Kidney (tissue), 22 donors: ENCODE measurements at places on chromosomes 3 and 15. TPM values are rescaled to one million over a fixed set of nuclear protein-coding genes. Genes with fewer than 3 reads are reported as not detected.
A peak's percentile ranks its signal among the peaks of the same experiment; 100 is the strongest.

Gene EFHB
- total RNA-seq, result 2.1 TPM

DNA sequence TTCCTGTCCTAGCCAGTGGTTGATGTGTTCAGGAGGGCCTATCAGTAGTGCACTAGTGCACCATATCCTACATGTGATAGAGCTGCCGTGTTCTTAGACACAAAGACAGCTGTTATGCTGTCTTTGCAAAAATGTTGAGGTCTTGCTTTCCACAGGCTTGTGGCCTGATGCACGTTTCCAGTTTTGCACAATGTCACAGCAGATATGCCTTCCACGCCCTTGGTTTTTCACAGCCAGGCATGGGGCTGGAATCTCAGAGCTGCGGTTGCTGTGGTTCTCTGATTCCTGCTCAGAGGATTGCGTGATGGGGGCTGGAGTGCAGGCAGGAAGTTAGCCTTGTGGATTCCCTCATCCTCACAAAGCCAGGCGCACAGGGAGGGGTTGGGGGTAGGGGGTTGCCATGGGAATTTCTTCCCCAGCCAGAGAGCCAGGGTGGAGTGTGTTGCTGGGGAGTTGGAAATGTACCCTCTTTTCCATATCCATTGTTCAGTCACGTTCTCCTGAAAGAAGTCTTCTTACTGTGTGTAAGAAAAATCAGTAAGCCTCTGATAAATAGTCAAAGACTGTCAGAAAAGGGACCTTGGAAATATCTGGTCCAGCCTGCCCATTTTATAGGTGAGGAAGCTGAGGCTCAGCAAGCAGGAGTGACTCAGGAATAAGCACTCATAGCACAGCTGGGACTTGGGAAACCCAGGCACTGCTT, 79.4 kb downstream of the SMAD3 start:
- H3K27ac ChIP-seq, result no peak overlapping the region
- no peak for DNase-seq
- no peaks in the 10 kb centered on the region for H3K27me3 ChIP-seq

DNA sequence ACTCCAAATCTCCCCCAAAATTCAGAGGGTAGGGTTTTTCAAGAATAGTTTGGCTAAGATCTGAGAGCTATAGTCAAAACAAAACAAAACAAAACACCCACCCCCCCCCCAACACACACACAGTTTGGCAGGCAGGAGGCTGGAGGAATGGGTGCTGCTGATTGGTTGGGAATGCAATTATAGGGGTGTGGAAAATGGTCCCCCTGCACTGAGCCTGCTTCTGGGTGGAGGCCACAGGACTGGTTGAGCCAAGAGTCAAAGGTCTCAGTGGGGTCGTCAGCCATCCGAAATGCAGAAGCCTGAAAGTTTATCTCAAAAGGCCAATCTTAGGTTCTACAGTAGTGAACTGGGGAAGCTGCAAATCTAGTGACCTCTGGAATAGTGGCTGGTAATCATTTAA, 2.5 kb upstream of the HACD2 start:
- H3K4me1 ChIP-seq, result peaks cover 7% of the 10 kb centered on the region
- H3K27ac ChIP-seq, result no peak overlapping the region
- DNase-seq, result peak; percentile 53

Gene DLL4
- 9.4 TPM for total RNA-seq

DNA sequence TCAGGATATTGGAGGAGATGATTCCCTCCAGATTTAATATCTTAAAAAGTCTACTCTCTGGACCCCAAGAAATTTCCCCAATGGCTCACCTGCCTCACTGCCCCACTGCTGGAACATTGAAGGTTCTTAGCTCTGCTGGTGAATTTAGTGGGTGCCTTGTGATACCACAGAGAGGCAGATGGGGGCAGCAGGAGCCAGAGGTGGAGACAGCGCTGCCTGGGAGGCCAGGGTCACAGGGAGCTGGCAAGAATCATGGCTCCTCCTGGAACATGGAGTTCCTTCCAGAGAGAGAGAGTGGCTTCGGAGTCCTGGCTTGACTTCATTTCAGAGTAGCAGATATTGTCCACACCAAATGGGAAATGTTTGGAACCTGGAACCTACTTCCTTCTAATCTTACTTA, 263.5 kb upstream of the CFAP20DC start:
- no peaks in the 10 kb centered on the region for H3K27me3 ChIP-seq
- no peak overlapping the region for H3K4me3 ChIP-seq
- H3K36me3 ChIP-seq, result no peaks in the 10 kb centered on the region
- H3K27ac ChIP-seq, result no peak overlapping the region
- H3K4me1 ChIP-seq, result no peaks in the 10 kb centered on the region
- peak; percentile 21 for DNase-seq

GRCh38 chr3:57952208-57952631, 56.0 kb upstream of the FLNB start:
- H3K36me3 ChIP-seq, result no peaks in the 10 kb centered on the region
- peak; percentile 78 for DNase-seq
- H3K27ac ChIP-seq, result peak overlapping the region; percentile 51
- peaks cover 24% of the 10 kb centered on the region for H3K4me1 ChIP-seq
- H3K27me3 ChIP-seq, result no peaks in the 10 kb centered on the region

DNA sequence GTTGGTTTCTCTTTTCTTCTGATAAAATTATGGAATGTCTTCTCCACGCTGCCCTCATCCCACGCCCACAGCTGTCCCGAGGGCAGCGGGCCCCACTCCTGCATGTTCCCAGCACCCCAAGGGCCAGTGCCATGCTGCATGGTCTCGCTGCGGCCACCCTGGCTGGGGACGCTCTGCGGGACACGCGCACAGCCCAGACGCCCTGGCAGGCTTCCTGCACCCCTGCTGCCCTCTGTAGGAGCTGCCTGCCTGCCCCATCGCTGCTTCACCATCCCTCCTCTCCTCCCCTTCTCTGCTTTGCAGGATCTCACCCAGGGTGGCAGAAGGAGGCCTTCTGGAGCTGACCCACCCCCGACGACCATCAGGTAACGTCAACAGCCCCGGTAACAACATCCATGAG, 22.8 kb downstream of the SLC6A1 start:
- no peak overlapping the region for H3K4me3 ChIP-seq
- no peak overlapping the region for H3K27ac ChIP-seq
- H3K27me3 ChIP-seq, result no peaks in the 10 kb centered on the region

GRCh38 chr3:181326637-181327223, 337.2 kb upstream of the DNAJC19 start:
- DNase-seq, result no peak
- H3K4me3 ChIP-seq, result no peak overlapping the region
- no peaks in the 10 kb centered on the region for H3K36me3 ChIP-seq
- H3K27me3 ChIP-seq, result no peaks in the 10 kb centered on the region
- H3K27ac ChIP-seq, result no peak overlapping the region
- no peaks in the 10 kb centered on the region for H3K4me1 ChIP-seq

DNA sequence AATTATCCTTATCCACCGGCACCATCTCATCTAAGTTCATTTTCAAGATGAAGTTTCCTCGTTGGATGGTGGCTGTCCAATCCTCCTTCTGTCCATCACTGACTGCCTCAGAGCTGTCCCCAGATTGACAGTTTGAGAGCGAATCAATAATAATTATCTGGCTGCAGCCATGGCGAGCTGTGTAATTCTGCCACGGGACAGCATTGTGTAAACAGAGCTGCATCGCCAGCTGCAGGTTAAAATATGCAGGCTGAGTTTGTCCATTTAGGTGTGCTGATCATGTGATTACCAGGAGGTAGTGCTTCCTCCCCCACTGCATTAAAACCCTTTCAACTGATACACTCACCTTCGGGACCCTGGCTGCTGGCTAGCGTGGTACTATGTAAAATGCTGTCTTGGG, 461.9 kb upstream of the ONECUT1 start:
- no peaks in the 10 kb centered on the region for H3K27me3 ChIP-seq
- no peaks in the 10 kb centered on the region for H3K36me3 ChIP-seq
- no peak overlapping the region for H3K4me3 ChIP-seq
- peak; percentile 11 for DNase-seq
- H3K27ac ChIP-seq, result no peak overlapping the region
- H3K4me1 ChIP-seq, result no peaks in the 10 kb centered on the region

Gene PRC1
- 6.6 TPM for total RNA-seq

GRCh38 chr3:186108106-186108940, 566 bp downstream of the ETV5 start:
- peaks cover 3% of the 10 kb centered on the region for H3K27me3 ChIP-seq
- H3K4me3 ChIP-seq, result peak overlapping the region; percentile 65
- peak; percentile 84 for DNase-seq
- H3K4me1 ChIP-seq, result peaks cover 10% of the 10 kb centered on the region
- peak overlapping the region; percentile 67 for H3K27ac ChIP-seq

Gene FOXB1
- total RNA-seq, result not detected

DNA sequence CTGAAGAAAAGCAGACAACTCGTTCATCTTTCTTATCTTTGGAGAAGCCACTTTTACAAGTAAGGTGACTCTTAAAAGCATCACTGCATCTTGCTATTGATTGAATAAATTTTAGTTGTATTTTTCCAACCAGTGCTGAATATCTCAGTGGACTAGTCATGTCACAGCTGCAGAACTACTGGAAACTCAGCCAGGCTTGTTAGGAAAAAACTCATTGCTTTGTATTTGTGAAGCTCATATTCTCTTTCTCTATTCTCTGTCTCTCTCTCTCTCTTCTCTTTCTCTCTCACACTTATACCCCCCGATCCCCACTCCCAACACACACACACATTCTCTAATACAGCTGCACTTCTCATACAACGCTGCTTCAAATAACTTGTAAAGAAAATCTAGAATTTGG, 104.3 kb downstream of the WDR76 start:
- H3K36me3 ChIP-seq, result no peaks in the 10 kb centered on the region
- H3K27ac ChIP-seq, result no peak overlapping the region
- DNase-seq, result no peak
- no peaks in the 10 kb centered on the region for H3K27me3 ChIP-seq
- H3K4me1 ChIP-seq, result no peaks in the 10 kb centered on the region

DNA sequence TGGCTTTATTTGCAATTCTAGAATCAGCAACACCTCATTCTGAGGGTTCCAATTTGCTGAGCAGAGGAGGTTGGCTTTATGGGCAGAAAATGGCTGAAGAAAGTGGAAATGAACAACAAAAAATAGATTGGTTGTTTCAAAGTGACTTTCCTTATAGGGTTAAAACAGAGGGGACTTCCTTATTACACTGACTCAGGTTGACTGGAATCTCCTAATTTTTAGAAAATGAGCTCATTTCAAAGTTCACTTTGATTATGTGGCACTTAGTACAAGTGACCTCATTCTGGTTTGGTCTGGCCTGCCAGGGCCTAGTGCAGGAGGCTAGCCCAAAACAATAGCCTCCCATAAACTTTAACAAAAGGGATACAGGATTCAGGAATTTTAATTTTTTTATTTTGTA, 41.4 kb downstream of the NFKBIZ start:
- H3K4me1 ChIP-seq, result no peaks in the 10 kb centered on the region
- DNase-seq, result no peak
- no peaks in the 10 kb centered on the region for H3K36me3 ChIP-seq
- H3K27ac ChIP-seq, result no peak overlapping the region
- no peak overlapping the region for H3K4me3 ChIP-seq
- H3K27me3 ChIP-seq, result no peaks in the 10 kb centered on the region

- DNase-seq, result no peak
- no peak overlapping the region for H3K27ac ChIP-seq
- H3K27me3 ChIP-seq, result no peaks in the 10 kb centered on the region
- H3K4me3 ChIP-seq, result no peak overlapping the region
- no peaks in the 10 kb centered on the region for H3K4me1 ChIP-seq
Measured at GRCh38 chr3:17089314-17089700, 204.6 kb downstream of the PLCL2 start.

- H3K27ac ChIP-seq, result no peak overlapping the region
- H3K27me3 ChIP-seq, result no peaks in the 10 kb centered on the region
- H3K4me1 ChIP-seq, result no peaks in the 10 kb centered on the region
Measured at GRCh38 chr15:29978411-29979382, 104.1 kb upstream of the GOLGA8J start.

GRCh38 chr3:48404440-48405342, 25.2 kb downstream of the PLXNB1 start:
- H3K4me1 ChIP-seq, result no peaks in the 10 kb centered on the region
- H3K27ac ChIP-seq, result no peak overlapping the region
- no peak overlapping the region for H3K4me3 ChIP-seq
- no peak for DNase-seq
- H3K36me3 ChIP-seq, result peaks cover 33% of the 10 kb centered on the region

GRCh38 chr3:2927259-2927658, 182.9 kb downstream of the IL5RA start:
- H3K4me1 ChIP-seq, result no peaks in the 10 kb centered on the region
- no peaks in the 10 kb centered on the region for H3K27me3 ChIP-seq
- H3K36me3 ChIP-seq, result no peaks in the 10 kb centered on the region
- DNase-seq, result no peak

DNA sequence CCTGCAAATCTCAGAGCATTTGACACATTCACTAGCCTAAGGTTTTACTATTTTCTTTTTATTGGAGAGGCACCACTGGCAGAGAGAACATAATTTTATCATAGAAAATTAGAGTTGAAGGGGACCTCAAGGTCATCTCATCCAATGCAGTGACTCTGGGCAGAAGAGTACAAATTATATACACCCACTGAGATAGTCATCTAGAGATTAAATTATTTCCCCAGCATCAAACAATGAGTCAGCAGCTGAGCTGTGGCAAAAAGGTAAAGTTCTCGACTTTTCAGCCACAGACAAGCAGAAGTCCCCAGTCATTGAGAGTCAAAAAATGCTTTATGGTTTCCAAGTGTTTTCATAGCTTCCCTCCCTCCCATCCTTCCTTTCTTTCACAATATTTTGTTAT, 39.3 kb upstream of the SEMA6D start:
- no peaks in the 10 kb centered on the region for H3K36me3 ChIP-seq
- no peaks in the 10 kb centered on the region for H3K27me3 ChIP-seq
- no peaks in the 10 kb centered on the region for H3K4me1 ChIP-seq
- no peak overlapping the region for H3K4me3 ChIP-seq
- DNase-seq, result no peak

- no peak for DNase-seq
- H3K27ac ChIP-seq, result no peak overlapping the region
- no peaks in the 10 kb centered on the region for H3K4me1 ChIP-seq
- H3K36me3 ChIP-seq, result no peaks in the 10 kb centered on the region
Measured at GRCh38 chr3:37736624-37737023, 125.1 kb upstream of the CTDSPL start.

- H3K4me1 ChIP-seq, result no peaks in the 10 kb centered on the region
- H3K36me3 ChIP-seq, result peaks cover 6% of the 10 kb centered on the region
- no peak overlapping the region for H3K27ac ChIP-seq
- H3K27me3 ChIP-seq, result no peaks in the 10 kb centered on the region
- peak; percentile 81 for DNase-seq
- no peak overlapping the region for H3K4me3 ChIP-seq
Measured at GRCh38 chr15:52228921-52229320, 37.7 kb upstream of the GNB5 start.

Gene CTXN2
- 0.06 TPM for total RNA-seq

Gene BFSP2
- 0.41 TPM for total RNA-seq

Gene HHLA2
- 5.1 TPM for total RNA-seq

DNA sequence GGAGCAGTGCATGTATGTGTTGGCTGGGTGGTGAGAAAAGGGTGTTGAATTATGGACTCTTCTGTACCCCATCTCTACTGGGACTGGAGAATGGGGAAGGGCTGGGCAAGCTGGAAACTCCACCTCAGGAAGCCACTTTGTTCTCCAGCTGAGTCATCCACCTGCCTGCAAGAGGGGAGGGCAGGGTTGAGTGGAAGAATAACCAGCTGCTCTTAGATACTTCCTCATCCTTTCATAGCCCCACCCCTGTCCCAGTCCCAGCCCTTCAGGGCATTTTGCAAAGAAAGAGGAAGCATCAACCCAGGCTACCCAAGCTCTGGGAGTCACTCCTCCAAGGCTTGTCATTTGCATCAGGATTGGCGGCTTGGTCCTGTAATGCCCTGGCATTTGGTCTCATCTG, 33.1 kb downstream of the RAB11A start:
- peaks cover 2% of the 10 kb centered on the region for H3K36me3 ChIP-seq
- DNase-seq, result no peak
- H3K27ac ChIP-seq, result no peak overlapping the region
- H3K4me3 ChIP-seq, result no peak overlapping the region
- H3K4me1 ChIP-seq, result no peaks in the 10 kb centered on the region

Gene MORC1
- total RNA-seq, result 0.06 TPM
